Astrocyte (in vitro differentiated cells and primary cell): ENCODE measurements at places on chromosomes 11 and 22. TPM values are rescaled to one million over a fixed set of nuclear protein-coding genes. Genes with fewer than 3 reads are reported as not detected.
A peak's percentile ranks its signal among the peaks of the same experiment; 100 is the strongest.

Gene SLC3A2
- total RNA-seq, result 588 and 592 TPM in 2 replicates

Gene BLID
- 1.1 and 1.2 TPM in 2 replicates for total RNA-seq

Gene ZBTB16
- total RNA-seq, result 0.36 and 0.50 TPM in 2 replicates

Gene ZNF70
- 8.8 and 10.3 TPM in 2 replicates for total RNA-seq

DNA sequence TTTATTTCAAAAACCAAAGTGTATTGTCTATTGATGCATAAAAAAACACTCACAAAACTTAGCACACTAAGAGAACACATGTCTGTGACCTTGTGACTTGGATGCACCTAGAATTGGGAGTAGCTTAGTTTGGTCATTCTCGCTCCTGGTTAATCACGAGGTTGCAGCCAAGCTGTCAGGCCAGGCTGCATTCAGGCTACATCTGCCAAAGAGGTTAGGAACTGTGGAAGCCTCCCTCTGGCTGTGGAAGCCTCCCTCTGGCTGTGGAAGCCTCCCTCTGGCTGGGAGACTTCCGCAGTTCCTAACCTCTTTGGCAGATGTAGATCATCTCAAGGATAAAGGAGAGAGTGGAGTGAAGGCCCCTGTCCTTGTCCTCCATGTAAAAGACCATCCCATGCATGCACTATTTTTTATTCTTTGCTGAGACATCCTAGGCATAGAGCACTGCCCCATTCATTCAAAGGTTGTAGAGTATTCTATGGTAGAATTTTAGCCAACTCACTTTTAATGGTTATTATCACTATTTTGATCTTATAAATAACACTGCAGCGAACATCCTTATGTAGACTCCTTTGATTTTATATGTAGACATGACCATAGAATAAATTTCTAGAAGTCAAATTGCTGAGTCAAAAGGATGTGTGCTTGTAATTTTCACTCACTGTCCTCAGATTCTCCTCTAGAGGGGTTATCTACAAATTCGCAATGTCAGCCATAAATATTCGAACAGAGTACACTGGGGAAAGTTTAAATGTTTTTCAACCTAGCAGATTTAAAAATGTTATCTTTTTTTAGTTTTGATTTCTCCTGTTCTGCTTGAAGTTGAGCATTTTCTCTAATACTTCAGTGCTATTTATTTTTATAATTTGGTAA, 63.0 kb upstream of the IGLL5 start:
- no peaks in the 10 kb centered on the region for H3K36me3 ChIP-seq
- H3K4me3 ChIP-seq, result no peak overlapping the region
- no peak overlapping the region for H3K27ac ChIP-seq
- no peaks in the 10 kb centered on the region for H3K4me1 ChIP-seq

GRCh38 chr22:27772984-27773498, 28.5 kb downstream of the MN1 start:
- H3K4me3 ChIP-seq, result no peak overlapping the region
- peaks cover 9% of the 10 kb centered on the region for H3K36me3 ChIP-seq
- H3K27me3 ChIP-seq, result no peaks in the 10 kb centered on the region
- H3K27ac ChIP-seq, result no peak overlapping the region

- H3K27ac ChIP-seq, result no peak overlapping the region
- DNase-seq, result no peak
- no peaks in the 10 kb centered on the region for H3K4me1 ChIP-seq
- no peaks in the 10 kb centered on the region for H3K27me3 ChIP-seq
Observed at GRCh38 chr22:42160830-42161696, 30.5 kb upstream of the CYP2D6 start.

- peaks cover 26% of the 10 kb centered on the region for H3K27me3 ChIP-seq
- H3K27ac ChIP-seq, result no peak overlapping the region
- DNase-seq, result no peak
Observed at GRCh38 chr11:130418756-130419155, 9.7 kb downstream of the ADAMTS8 start.

DNA sequence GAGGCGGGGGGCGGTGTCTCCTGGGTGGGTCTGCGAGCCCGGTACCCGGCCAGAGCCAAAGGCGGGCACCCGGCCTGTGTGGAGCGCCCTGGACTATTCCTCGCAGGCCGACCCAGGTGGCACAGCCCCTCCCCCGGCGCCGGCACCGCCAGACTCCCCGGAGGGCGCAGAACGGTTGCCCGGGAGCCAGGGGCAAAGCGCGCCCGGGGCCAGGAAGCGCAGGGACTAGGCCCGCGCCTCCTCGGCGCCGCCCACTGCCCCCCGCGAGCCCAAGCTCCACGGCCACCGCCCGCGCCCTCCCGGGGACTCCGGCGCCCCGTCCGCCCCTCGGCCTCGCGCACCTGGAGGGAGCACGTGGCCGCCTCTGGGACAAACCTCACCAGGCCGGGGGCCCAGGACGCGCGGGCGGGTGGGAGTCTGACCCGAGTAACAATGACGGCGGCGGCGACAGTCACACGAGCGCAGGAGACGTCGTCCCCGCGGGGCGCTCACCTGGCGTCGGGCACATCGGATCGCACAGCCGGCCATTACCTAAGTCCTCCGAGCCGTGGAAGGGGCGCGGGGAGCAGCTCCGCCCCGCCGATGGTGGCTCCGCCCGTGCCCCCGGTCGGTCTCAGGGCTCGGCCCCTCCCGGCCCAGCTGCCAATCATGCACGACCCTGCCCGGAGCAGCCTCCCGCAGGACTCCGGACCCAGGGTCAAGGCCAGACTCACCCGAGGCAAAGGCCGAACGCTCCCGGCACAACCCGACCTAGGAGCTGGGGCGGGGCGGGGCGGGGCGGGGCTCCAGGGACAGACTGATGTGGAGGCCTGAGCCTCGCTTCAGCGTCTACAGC, 7.4 kb downstream of the PLXNB2 start:
- H3K27me3 ChIP-seq, result no peaks in the 10 kb centered on the region
- DNase-seq, result no peak
- no peaks in the 10 kb centered on the region for H3K36me3 ChIP-seq
- no peak overlapping the region for H3K4me3 ChIP-seq
- H3K27ac ChIP-seq, result no peak overlapping the region

GRCh38 chr11:26227301-26227746, 104.6 kb upstream of the ANO3 start:
- H3K36me3 ChIP-seq, result no peaks in the 10 kb centered on the region
- peak overlapping the region; percentile 42 for H3K27ac ChIP-seq
- H3K4me1 ChIP-seq, result peaks cover 23% of the 10 kb centered on the region
- DNase-seq, result peak; percentile 78
- no peak overlapping the region for H3K4me3 ChIP-seq

GRCh38 chr11:78244080-78244479, 55.4 kb downstream of the USP35 start:
- H3K27ac ChIP-seq, result no peak overlapping the region
- peaks cover 3% of the 10 kb centered on the region for H3K4me1 ChIP-seq
- no peaks in the 10 kb centered on the region for H3K27me3 ChIP-seq
- no peak overlapping the region for H3K4me3 ChIP-seq
- DNase-seq, result peak; percentile 46
- peaks cover 3% of the 10 kb centered on the region for H3K36me3 ChIP-seq
